Stimulated activated CD4-positive, alpha-beta T cell treated with anti-CD3 and anti-CD28 coated beads, TNF-alpha, amount 100 ng/mL, for 48 hours (primary cell): ENCODE measurements at places on chromosomes 2 and 18.
A peak's percentile ranks its signal among the peaks of the same experiment; 100 is the strongest.

DNA sequence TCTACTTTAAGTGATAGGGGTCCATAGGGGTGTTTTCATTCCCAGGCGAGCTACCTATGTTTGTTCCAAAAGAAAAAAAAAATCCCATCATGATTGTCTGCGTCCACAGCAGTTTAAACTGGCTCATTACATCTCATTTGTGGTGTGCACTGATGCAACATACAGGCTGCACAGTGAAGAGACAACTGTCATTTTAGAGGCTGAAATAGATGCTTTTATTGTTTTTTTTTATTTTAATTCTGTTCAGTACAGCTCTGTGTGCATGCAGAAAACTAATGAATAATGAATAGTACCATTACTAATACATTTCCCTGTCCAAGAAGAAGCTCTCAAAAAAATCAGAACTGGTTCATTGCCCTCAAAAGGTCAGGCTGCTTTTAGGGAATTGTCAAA is 92.8 kb upstream of the ZNF516 start:
- DNase-seq: no peak

GRCh38 chr2:241780939-241781569 is 4.4 kb downstream of the GAL3ST2 start:
- no peak for DNase-seq

GRCh38 chr2:7592618-7593140 is 675.5 kb downstream of the RNF144A start:
- no peak for DNase-seq

GRCh38 chr2:215716956-215717355 is 281.1 kb upstream of the FN1 start:
- no peak for DNase-seq

GRCh38 chr2:38660282-38660681 is 5.6 kb upstream of the GALM start:
- no peak for DNase-seq

DNA sequence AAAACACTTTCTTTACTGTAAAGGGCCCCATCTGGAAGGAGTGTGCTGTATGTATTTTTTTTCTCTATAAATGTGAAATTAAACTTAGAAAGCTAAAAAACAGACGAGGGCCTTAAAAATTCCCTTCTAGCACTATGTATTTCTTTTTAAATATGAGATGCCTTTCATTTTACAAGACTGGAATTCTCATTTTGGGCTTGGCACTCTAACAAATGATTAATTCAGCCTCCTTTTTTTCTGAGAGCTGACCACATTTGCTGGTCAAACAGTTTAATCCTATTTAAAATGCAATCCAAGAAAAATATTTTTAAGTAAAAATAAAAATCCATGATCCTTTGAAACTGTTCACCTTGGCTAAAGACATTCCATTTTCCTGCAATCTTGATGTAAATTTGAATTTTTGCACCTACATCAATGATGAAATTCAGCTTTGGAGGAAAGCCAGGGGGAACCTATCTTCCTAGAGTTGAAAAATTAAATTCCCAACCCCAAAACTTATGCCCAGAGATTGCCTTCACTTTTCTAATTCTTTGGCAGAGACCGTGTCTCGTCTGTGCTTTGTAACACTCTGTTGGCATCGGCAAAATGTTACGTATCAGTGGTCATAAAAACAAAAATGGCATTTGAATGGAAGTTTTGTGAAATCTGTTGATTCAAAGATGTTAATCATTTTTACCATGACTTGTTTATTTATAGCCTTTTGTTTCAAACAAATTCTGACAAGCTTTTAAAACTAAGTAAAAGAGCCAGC is 284.5 kb downstream of the ZNF521 start:
- no peak for DNase-seq

GRCh38 chr2:28363686-28364280 is 28.9 kb upstream of the FOSL2 start:
- DNase-seq: no peak

DNA sequence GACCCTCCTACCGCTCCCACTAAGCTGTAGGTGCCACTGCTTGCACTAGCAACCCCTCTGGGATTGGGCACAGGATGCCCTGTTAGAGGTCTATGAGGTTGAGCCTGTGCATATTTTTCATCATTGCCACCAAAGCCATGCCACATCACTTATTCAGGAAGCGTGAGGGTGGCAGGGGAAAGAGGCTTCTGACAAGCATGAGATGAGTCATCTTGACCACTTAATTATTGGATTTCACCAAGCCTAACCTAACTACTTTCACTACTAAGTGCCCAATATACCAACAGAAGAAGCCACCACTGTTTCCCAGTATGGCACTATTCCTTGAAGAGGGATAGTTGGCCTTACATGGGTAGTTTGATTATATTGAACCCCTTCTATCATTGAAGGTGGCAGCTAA is 181.3 kb upstream of the EPHA4 start:
- DNase-seq: no peak

DNA sequence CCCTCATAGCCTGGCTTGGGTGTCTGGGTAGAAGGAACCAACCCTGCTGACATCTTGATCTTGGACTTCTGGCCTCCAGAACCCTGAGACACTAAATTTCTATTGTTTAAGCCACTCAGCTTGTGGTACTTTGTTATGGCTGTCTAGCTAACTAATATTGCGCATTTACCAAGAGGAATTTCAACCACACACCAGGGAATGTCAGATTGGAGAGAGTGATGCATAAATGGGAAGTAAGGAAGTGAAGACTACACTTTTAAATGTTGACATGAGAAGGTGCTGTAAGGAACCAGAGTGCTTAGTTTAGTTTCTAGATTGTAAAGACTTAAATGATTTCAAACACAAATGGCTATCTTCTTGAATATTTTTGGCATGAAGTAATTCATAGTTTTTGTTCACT is 98.9 kb upstream of the ITGB6 start:
- DNase-seq: no peak

- no peak for DNase-seq
Measured at GRCh38 chr2:217469203-217469810, 533.5 kb downstream of the TNS1 start.

- DNase-seq: no peak
Measured at GRCh38 chr2:217988840-217989204, 14.0 kb downstream of the TNS1 start.

DNA sequence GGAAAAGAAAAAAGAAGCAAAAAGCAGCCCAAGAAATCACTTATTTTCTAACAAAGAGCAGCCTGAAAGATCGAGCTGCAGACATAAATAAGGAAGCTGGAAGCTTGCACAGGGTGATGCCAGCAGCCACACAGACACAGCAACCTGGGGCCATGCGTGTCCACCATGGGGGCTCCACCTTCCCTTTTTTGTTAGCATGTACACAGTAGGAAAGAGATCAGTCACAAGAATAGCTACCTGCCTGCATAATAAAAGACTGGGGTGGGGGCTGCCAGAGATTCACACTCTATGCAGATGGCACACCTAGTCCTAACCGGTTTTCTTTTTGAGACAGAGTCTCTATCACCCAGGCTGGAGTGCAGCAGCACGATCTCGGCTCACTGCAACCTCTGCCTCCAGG is 2.9 kb upstream of the CNOT11 start:
- no peak for DNase-seq

DNA sequence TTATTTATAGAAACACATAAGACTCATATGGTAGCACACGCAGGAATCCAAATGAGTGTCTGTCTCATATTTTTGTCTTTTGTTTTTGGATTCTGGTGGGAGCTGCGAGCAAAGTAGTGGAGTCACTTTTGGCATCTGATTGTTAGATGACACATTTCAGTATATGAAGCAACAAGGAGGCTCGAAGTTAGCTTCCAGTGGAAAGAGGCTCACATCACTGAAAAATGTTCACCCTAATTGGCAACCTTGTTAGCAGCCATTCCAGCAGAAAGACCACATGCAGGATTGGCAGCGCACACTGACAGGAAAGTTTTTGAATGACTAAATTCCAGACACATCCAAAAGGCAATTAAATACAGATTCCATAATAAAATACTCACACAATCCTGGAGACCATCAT is 87.4 kb downstream of the MYT1L start:
- no peak for DNase-seq

DNA sequence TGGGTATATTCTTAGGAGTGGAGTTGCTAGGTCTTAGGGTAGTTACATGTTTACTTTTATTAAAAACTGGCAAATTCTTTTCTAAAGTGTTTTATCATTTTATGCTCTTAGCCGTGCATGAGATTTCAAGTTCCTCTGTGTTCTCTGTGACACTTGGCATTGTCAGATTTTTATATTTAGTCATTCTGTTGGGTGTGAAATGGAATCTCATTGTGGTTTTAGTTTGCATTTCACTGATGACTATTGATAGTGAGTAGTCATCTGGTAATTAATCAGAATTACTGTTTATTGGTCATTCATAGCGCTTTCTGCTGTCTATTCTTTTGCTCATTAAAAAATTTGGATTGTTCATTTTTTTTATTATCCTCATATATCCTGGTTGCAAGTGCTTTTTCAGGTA is 34.1 kb downstream of the RAB3GAP1 start:
- no peak for DNase-seq

DNA sequence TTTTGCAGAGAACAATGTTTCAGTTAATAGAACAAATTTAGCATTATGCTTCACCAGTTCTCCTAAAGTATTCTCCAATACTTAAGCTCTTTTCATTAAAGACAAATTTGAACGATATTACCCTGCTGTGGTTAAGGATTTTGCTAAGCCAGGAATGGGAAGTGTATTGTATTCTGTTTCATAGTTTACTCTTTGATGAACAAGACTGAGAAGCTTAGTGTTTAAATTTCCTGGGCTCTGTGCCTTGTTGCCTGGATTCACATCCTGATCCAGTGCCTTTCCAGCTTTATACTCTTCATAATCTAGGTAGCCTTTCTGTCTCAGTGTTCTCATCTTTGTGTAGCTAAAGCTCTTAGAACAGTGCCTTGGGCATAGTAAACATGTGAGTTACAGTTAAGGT is 58.6 kb upstream of the GLS start:
- DNase-seq: no peak

DNA sequence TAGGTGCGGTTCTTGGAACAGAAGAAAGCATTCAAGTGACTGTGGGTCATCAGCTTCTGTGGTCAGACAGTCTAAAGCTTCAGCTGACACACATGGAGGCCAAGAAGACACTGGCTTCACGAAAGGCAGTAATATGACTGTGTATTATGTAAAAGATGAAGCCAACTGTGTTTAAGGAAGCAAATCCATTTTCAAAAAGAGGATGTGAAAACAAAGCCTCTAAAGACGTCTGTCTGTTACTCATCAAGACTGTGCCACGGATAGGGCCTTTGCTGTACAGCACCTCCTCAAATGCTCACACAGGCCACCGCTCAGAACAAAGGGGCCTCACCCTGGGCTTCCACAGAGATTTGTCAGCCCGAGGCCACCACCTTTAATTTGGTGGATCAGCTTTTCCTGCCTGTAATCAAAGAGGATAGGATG is 21.1 kb upstream of the TMEM163 start:
- DNase-seq: no peak

DNA sequence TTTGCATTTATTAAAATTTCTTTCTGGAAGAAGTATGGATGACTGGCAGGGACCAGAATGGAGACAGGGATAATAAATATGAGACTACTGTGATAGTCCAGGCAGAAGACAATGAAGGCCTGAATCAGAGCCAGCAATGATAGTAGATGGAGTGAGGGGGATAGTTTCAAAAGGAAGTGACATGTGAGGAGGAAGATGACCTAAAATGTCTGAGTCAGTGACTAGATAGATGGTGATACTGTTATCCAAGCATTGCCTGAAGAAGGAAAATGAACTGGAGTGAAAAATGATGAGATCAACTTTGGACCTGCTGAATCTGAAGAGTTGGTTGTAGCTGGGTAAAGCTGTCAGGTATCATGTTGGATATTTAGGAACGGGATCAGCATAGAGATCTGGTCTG is 158.3 kb upstream of the KLF7 start:
- DNase-seq: no peak

GRCh38 chr2:239721531-239721930 is 303.6 kb downstream of the NDUFA10 start:
- no peak for DNase-seq

DNA sequence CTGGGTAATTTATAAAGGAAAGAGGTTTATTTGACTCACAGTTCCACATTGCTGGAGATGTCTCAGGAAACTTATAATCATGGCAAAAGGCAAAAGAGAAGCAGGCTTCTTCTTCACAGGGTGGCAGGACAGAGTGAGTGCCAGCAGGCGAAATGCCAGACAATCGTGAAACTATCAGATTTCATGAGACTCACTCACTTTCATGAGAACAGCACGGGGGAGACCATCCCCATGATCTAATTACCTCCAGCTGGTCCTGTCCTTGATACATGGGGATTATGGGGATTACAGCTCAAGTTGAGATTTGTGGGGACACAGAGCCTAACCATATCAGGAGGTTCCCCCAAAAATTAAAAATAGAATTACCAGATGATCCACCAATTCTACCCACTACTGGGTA is 675.5 kb upstream of the SLC8A1 start:
- DNase-seq: no peak

GRCh38 chr2:100248971-100249370 is 73.3 kb downstream of the LONRF2 start:
- no peak for DNase-seq

DNA sequence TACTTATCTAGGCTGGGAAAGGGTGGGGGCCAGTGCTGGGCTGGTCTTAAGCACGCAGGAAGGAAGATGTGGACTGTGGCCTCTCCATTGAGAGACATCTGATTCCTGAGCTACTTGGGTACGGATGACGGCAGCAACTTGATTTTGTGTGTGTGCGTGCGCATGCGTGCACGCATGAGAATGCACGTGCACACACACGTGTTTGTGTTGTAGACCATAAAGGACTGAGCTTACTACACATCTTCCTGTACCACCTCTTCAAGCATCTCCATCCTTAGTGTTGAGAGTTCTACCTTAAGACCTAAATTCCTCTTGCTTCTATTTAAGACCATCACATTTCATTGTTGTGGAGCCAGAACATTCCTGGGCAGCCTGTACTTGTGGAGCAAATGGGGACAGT is 9.5 kb downstream of the WNT6 start:
- DNase-seq: no peak

DNA sequence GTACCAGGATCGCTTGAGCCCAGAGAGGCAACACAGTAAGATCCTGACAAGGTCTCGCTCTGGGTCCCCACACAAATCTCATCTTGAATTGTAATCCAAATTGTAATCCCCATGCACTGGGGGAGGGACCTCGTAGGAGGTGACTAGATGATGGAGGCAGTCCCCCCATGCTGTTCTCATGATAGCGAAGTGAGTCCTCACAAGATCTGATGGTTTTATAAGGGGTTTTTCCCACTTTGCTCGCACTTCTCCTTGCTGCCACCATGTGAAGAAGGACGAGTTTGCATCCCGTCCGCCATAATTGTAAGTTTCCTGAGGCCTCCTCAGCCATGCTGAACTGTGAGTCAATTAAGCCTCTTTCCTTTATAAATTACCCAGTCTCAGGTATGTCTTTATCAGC is 46.0 kb upstream of the SERTAD2 start:
- DNase-seq: peak; percentile 3

DNA sequence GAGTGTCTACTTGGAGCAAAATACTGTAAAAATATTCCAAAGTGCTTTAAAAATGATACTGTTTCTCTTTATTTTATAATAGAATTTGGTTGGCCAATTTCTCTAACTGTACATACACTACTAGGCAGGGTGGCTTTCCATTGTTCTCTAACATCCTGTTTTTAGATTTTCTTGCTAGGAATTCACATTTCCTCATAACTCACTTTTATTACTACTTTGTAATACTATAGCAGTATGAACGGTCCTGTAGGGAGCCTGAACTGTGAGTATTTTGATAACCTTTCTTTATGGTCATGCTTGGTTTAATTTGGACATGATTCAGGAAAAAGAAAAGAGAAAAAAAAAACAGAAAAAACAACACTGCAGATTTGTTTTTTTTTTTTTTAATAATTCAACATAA is 37.8 kb downstream of the GCG start:
- DNase-seq: no peak

- DNase-seq: no peak
Measured at GRCh38 chr2:182867426-182868053, 1.1 kb upstream of the FRZB start.

GRCh38 chr18:65811307-65811706 is 60.5 kb downstream of the CDH7 start:
- no peak for DNase-seq
